NCI-H1436 (cell line): ENCODE measurements at places on chromosomes 4 and X.

DNA sequence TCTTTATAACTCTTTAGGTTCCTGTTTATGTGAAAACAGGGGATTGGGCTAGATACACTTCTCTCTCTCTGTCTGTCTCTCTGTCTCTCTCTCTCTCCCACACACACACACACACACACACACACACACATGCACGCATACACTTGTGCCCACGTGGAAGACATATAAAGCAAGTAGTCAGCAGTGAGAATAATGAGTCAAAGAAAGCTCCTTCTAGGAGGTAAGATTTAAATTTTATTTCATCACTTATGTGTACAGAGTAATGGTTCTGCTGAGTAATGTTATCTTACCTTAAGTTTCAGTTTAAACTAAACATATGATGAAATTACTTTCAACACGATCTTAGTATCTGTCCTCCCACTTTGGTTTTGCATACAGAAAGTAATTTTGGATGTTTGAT, 243.0 kb upstream of the TEX13A start:
- no peak for DNase-seq

DNA sequence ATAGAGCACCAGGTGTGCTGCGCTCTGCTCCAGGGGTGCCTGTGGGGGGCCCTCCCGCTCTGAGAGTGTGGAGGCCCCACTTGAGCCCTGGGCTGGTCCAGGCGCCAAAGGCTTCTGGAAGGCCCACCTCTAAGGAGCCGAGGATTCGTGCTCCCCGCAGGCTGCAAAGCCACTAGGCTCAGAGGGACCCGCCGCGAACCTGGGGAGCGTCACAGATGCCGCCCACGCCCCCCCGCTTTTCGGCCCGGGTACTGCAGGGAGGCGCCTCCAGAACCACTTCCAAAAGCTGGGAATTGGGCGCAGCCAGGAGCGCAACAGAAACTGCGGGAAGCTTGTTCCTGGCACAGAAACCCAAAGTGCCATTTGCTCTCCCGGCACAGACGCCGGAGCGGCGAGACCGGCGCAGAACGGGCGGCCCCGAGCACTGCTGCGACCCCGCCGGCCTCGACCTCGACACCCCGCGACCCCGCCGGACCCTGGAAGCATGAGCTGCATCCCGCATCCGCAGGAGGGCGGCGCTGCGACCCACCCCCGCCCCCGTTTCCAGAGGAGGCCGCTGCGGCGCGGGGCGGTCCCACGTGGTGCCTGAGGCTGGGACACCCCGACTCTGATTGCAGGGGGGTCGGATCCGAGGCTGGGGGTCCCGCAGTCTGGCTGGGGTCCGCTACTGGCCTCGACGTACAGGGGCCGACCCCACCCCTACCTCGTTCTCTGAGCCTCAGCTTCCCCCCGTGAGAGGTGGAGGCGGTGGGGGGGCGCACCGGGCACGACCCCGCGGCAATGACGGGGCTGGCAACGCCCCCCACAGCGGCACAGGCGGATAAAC, 30.8 kb downstream of the CPLX1 start:
- no peak for DNase-seq

- no peak for DNase-seq
Measured at GRCh38 chr4:1124818-1125217, 11.5 kb upstream of the RNF212 start.

- DNase-seq, result no peak
Measured at GRCh38 chr4:74431113-74431826, 13.7 kb upstream of the AREG start.

GRCh38 chrX:129769467-129770154, 10.1 kb upstream of the SASH3 start:
- DNase-seq, result no peak

GRCh38 chr4:185868983-185869382, 57.0 kb upstream of the SORBS2 start:
- DNase-seq, result no peak

DNA sequence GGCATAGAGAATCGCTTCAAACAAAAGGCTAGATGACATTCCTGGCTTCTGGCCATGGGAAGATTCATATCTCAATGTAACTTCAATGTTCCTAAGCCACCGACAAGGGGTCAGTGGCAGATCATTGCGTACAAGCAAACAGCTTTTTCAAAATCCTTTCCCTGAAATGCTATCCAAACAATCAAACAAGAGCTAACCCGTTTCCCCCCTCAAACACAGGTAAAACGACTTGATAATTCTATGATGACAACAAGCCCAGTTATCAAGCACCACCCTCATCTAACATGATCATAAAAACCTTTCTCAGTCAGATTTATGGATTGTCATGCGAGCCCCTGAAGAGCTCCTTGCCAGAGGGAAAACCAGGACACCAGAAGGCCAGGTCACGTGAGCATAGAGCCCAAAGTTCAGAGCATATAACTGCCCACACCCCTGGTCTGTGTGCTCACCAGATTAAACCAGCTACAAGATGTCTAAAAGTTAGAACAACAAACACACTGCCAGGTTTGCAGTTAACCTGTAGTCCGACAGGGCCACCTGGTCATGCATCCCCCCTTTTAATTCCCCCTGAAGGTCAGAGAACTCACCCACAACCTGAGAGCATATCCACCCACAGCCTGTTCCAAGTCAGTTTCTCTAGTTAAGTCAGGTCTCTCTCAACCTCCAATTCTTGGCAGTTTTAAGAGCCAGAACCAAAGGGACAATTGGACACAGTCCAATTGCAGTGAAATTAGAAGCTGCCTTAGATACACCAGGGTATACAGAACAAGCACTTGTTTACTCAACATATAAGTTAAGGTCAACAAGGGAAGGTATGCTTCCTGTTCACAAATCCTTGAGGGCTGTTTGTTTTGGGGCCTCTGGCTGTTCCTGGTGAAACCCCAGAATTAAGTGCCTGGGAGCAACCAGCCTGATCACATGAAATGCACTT, 248.1 kb upstream of the PPARGC1A start:
- no peak for DNase-seq

DNA sequence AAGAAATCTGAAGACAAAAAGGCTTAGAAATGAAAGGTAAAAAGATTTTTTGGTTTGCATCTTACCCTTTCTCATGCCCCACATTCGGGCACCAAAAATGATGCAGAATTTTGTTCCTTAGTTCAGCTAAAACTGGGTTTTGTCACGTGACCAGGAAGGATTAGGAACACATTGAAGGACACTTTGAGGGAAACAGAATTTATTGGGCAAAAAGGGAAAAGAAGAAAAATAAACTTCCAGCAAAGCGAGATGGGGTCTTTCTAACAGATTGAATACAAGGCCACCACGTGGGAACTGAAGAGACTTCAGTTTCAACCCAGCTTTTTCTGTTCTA, 81.3 kb upstream of the SMARCA5 start:
- no peak for DNase-seq

GRCh38 chrX:362351-362750, 24.4 kb downstream of the PPP2R3B start:
- no peak for DNase-seq

- DNase-seq, result no peak
Measured at GRCh38 chrX:40773188-40773587, 37.8 kb upstream of the MED14 start.

GRCh38 chrX:152821145-152821765, 9.3 kb downstream of the CETN2 start:
- peak; percentile 27 for DNase-seq
